Fibroblast of skin of left biceps (primary cell): ENCODE measurements at places on chromosomes 3 and 15.

DNA sequence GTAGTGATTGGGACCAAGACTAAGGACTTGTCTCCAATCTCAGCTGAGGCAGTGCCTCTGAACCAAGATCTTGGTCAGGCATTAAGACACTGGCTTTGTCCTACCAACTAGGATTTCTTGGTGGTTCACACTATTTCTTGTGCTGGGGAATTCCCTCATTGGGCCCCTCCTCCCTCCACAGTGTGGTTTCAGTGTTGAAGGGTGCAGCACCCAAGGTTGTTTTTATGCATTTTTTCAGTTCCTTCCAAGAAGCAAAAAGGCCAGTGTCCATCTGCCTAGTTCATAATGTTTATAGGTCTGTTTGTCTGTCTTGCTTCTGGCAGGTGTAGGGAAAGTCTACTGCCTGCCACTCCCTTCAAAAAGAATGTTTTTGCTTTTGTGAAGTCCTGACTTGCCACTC, 10.6 kb upstream of the ITPKA start:
- DNase-seq: no peak

GRCh38 chr3:72938471-72939265, 50.8 kb downstream of the GXYLT2 start:
- peak; percentile 94 for DNase-seq

DNA sequence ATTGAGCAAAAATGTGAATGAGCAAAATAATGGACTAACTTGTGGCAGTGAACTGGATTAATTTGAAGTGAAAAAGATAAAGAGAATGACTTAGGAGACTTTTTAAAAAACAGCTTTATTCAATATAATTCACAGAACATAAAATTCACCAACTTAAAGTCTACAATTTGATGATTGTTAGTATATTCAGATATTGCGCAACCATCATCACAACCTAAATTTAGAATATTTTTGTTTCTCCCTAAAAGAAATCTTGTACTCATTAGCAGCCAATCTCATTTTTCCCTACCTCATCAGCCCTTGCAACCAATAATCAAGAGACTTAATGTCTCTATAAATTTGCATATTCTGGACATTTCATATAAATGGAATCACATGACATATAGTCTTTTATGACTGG, 496.5 kb downstream of the IGSF11 start:
- no peak for DNase-seq

DNA sequence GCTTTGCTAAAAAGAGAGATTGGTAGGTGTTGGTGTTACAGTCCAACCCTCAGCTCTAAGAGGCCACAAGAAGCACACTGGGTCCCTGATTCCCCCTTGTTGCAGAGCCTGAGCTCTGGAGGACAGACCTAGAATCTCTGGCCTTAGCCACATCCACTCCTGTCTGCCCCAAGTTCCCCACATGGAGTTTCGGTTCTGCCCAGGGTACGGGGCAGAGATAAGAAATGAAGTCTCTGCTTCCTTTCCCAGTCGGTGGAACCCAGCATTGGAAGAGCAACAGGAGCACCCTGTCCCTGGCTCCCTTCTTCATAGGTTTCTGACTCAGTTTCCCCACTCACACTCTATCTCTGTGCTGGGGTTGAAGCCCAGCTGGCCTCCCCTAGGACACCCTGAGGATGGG, 13.2 kb downstream of the PRR23E start:
- DNase-seq: no peak

DNA sequence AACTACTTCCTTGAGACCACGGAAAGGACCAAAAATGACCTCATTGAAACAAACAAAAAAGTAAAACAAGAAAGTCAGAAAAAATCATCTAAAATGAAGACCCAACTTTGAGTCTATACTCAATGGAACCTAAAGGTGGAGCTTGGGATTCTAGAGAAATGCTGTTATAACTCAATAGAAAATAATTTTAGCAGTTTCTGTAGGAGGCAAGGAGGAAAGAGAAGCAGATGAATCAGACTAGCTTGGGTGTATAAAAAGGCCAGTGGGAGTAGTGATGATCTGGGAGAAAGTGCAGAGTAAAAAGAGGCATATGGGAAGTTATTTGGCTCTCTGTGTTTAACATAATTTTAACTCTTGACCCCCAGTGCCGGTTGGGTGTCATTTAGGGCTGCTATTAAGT, 94.4 kb downstream of the TMCO5A start:
- DNase-seq: no peak

DNA sequence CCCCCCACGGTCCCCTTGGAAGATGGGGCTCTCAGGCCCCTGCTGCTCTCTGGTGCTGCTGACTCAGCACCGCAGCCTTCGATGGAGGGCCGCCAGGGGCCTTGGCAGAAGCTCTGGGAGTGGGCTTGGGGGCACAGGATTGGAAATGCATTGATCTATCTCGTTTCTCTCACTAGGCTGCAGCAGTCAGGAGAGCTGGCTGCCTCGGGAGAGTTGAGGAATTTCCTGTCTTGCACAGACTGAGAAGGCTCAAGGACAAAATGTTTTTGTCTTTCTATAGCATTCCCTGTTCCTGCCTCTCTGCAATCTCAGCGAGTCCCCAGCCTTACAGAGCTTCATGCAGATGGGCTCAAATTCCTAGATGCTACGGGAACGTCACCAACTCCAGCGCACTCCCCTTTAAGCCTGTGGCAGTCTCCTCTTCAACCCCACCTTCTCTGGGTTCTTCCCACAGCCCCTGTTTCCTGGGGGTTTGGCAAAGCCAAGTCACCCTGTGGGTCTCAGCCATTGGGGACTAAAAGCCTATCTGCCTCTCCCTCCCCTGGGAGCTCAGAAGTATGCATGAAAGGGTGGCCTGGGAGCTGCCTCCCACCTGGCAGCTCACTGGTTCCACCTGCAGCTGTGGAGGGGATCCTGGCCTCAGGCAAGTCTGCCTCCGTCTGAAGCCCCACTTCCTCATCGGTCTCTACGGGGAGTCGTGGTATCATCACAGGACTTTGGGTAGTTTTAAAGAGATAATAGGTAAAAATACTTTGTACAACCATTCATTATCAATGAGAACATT, 127.4 kb upstream of the HACD2 start:
- no peak for DNase-seq

DNA sequence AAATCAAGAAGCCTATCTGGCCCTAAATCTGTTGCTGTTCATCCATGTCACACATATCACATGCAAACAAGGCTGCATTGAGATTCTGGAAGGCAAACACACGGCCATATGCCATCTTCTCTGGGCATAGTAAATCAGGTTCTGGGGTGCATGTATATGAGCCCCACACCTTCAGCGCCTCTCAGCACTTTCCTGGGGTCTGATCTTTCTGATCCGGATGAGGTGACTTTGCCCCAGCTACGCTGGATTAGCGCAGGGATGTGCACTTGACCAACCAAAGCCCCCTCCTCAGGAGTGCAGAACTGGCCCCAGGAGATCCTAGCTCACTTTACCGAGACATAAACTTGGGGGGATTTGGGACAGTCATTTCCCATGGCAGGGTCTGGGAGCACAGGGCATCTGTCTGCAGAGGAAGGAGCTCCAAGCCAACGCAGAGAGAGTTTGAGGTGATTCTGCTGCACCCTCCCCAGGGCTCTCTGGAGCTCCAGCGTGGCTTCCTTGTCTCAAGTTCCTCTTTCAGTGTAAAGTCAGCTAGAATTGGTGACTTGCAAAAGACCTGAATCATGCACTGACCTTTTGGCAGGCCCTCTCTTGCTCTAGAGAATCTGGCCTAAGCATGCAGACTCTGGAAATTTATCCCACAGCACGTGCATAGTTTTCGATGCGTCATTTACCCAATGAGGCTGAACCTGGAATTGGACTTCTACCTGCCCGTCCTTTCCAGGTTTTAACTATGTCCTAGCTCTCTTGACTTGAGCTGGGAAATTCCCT, 63.5 kb upstream of the KLF13 start:
- no peak for DNase-seq

GRCh38 chr3:52671676-52672075, 14.0 kb downstream of the PBRM1 start:
- no peak for DNase-seq

- DNase-seq: peak; percentile 6
These were observed 89.7 kb upstream of the GK5 start for GRCh38 chr3:142315083-142315482.

DNA sequence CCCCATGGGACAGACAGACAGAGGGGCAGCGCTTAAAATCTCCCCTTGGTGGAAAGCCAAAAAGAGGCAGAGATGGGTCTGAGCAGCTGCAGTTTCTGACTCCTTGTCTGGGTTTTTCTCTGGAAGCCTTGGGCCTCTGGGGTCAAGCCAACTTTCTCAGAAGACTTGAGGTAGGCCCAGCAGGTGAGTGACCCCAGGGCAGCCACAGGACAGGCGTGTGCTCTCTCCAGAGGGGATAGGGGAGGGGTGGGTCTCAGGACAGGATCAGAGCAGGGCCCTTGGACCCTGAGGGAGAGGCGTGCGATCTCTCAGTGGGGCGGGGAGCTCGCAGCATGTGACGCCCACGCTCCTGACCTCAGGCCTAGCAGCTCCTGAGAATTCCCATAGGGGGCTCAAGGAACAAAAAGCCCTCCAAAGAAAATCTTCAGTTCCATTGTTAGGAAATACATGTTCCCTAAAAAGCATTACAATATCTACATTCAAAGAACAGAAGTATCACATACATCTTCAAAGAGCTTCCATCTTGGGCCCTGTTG, 34.6 kb upstream of the DUSP7 start:
- no peak for DNase-seq
